Activated gamma-delta T cell treated with anti-CD3 and anti-CD28 coated beads, Interleukin-2, amount 50 U/mL, for 16 hours (primary cell): ENCODE measurements at places on chromosomes 12 and 14.

- no peak for DNase-seq
Measured at GRCh38 chr14:57549765-57550420, 56.2 kb upstream of the CCDC198 start.

- DNase-seq: no peak
Measured at GRCh38 chr12:114667669-114668150, 16.3 kb downstream of the TBX3 start.

DNA sequence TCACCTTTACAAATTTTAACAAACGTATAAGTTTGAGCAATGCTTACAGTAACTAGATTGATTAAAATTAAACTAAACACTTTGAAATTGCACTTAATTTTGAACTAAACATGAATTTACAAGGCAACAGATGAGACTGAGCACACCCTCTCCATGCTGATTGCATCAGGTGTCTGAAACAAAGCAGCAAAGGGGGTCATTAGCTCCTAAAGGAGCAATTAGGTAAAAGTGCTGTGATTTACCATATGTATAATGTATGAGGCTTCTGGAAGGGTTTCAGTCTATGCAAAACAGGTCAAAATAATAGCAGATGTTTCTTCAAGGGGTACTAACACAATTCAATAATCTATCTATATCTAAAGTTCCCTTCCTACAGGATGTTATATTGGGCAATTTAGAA lies 98.8 kb upstream of the LMNTD1 start:
- DNase-seq: no peak

- DNase-seq: no peak
Measured at GRCh38 chr14:22448905-22449599, 140.0 kb downstream of the DAD1 start.

GRCh38 chr12:69231479-69231878 lies 7.9 kb upstream of the CPSF6 start:
- DNase-seq: no peak

- peak; percentile 85 for DNase-seq
Measured at GRCh38 chr12:132710405-132711079, at the start of gene PGAM5. TSS of gene PGAM5 (plus strand) at chr12:132710842. CDS start at chr12:132710877, 35 bp downstream.

DNA sequence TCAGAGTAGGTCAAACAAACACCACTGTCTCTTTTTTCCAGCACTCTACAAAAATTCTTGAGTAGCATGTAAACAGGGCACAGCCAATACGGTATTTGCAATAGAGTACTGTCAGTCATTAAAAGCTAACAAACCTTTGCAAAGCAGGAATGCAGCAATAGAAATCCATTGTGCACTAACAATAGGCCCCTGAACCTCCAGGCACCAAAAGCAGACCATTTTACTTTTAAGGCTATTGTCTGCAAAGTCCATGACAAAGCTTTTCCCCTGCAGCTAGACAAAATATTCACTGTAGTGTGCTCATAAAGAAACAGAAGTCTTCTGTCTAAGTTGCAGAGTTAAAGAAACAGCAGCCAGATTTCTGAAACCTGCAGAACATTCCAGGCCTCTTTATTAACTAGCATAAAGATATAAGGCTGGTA lies 191.9 kb downstream of the SOX5 start:
- DNase-seq: no peak

DNA sequence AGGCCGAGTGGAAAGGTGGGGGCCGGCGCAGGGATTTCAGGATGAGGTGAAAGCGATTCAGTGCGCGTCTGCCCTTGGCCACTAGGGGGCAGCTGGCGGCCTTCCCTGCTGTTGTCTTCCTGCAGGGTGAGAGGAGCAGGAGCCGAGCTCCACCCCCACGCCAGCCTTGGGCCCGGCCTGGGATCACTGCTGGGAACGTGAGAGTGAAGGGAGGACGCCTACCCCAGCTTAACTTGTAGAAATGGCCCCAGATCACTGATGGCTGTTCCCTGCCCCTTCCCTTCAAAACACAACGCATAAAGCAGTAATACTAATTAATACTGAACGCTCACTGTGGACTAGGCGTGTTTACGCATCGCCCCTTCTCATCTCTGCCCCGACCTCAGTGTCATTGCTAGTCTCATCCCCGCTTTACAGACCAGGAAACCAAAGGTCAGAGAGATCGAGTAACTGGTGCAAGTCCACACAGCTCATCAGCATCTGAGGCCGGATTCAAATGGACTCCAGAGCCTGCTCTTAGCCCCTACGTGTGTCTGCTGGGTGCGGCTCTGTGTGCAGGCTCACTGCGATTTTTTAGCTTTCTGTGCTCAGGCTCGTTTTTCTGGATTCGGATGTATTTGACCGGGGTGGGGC lies 24.3 kb downstream of the MVK start:
- DNase-seq: peak; percentile 28

DNA sequence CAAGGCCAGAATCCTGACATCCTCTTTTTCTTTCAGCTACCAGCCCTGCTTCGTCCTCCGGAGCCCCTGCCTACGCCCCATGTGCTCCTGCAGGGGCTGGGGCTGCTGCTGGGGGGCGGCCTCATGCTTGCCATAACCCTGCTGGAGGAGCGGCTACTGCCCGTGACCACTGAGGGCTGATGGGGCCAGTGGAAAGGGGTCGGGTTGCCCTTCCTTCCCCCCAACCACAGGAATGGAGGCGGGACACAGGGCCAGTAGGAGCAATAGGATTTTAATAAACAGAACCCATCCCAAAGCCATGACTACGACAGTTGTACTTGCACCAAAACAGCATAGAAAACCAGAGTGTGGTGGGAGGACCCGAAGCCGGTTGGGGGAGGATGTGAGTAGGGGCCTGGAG lies 7.7 kb downstream of the SLC39A5 start:
- no peak for DNase-seq

DNA sequence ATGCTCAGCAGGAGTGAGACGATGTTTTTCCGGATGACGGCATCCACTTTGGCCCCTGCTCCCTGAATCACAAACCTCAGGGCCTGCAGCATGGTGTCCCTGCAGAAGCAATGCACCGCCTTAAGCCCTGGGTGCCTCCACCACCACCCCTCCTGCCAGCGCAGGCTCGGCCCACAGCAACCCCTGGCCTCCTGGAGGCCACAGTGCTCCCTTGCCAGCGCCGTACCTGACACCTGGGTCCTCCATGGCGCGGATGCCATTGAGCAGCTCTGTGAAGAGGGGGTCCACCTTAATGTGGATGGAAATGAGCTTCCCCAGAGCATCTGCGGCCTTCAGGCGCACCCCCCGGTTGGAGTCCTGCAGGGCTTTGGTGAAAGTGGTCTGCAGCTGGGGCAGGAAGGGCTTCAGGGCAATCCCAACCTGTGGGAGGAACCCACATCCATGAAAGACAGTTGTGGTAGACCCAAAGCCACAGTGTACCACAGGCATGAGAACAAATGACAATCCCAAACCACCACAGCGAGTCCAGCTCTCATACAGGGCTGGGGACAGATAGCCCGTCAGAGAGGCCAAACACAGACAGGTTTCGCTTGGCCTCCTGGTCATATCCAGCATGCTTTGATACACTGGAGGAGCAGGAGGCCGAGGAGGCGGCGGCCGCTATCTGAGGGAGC lies 17.9 kb upstream of the RAB35 start:
- no peak for DNase-seq

DNA sequence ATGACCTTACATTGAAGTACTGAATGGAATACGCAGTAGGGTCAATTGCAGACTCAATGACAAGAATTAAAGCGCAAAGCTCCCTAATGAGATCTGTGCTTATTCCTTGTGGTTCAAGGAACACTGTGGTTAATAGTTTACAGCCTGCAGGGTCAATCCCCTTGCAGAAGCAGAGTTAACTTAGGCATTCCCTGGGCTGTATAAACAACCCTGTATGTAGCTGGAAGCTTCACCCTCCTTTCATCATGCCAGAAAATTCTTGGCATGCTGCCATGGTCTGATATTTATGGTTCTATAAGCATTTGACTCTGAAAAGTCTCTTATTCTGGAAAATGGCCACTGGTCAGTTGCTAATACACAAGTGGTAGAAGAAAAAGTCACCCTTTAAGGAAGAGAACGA lies 227.7 kb downstream of the NOVA1 start:
- DNase-seq: no peak

GRCh38 chr12:53533471-53533870 lies 26.2 kb upstream of the NPFF start:
- DNase-seq: no peak

GRCh38 chr14:105255021-105255507 lies 6.7 kb downstream of the BTBD6 start:
- DNase-seq: no peak
